IPS DF 19.7 (cell line): ENCODE measurements at places on chromosomes 11 and 22.

- no peak for DNase-seq
Observed at GRCh38 chr22:44884968-44885805, 124.6 kb downstream of the PHF21B start.

GRCh38 chr11:69430566-69430965 is 50.9 kb upstream of the LINC01488 start:
- DNase-seq: no peak

DNA sequence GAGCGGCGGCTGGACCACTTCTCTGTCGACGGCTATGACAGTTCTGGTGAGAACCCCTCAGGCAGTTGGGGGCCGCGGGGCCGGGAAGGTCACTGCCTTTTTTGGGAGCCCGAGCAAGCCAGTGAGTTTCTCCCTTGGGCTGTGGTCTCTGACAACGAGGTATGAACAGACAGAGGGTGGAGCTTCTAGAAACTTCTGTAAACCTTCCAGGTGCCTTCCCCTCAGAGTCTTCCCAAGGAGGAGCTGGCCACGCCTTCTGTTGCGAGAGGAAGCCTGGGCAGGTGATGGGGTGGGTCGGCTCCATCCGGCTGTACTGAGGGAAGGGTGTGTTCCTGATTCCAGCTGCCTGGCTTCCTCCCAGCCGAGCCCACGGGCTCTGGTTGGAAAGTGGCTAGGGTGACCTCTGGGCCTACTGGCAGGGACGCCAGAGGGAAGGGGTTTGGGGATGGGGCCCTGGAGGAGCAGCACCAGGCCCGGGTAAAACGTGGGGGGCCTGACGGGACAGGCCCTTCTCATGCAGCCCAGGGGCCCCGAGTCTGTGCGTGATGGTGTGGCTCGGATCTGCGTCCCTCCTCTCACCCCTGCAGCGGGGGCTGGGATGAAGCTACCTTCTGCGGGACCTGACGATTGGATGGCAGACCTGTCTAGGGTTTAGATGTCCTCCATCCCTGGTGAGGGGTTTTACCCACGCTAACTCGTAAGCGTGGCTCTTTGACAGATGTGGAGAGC is 110.8 kb downstream of the KCNQ1OT1 start:
- DNase-seq: no peak

GRCh38 chr11:126731576-126732142 is 268.9 kb downstream of the KIRREL3 start:
- no peak for DNase-seq

DNA sequence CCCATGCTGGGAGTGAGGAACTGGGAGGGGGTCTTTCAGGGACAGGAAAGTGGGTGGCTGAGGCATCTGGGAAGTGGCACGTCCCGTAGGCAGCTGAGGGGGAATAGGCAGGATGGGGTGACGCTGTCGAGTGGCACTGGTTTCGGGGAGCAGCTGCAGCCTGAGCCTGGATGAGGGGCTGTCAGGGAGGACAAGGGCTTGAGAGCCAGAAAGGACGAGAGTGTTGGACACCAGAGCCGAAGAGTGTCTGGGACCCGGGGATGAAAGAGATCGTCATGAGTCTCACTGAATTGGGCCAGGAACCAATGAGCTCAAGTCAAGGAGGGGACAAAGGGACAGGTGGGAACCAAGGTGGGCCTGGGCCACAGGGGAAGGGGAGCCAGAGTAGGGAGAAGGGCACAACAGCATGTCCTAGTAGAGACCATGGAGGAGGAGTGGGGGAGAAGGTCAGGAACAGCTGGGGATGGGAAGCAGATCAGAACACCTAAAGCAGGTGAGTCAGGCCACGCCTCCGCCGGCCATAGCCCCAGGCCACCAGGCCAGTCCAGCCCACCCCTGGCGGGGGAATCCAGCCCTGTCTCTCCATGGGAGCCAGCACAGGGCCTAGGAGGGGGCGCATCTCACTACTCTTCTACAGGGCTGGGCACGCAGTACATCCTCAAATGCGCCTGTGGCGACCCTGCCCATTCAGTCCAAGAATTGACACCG is 4.2 kb downstream of the RAB3IL1 start:
- no peak for DNase-seq
